ENCODE measurements at places on chromosomes 6 and 20.

DNA sequence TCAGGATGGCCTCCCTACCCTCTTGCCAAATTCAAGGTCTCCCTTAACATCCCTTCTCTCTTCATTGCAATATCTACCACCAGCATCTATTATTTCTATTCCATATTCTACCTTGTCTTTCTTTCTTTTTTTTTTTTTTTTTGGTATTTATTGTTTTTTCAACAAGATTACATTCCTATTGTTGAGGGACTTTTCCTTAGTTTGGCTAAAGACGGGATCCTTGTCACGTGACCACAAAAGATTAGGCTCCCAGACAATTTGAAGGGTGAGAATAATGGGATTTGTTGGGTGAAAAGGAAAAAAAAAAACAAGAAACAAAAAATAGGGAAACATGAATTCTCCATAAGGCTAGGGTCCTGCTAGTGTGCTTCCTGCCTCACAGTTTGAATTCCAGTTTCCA, 124.3 kb upstream of the MCHR2 start:
- DNase-seq = no peak

DNA sequence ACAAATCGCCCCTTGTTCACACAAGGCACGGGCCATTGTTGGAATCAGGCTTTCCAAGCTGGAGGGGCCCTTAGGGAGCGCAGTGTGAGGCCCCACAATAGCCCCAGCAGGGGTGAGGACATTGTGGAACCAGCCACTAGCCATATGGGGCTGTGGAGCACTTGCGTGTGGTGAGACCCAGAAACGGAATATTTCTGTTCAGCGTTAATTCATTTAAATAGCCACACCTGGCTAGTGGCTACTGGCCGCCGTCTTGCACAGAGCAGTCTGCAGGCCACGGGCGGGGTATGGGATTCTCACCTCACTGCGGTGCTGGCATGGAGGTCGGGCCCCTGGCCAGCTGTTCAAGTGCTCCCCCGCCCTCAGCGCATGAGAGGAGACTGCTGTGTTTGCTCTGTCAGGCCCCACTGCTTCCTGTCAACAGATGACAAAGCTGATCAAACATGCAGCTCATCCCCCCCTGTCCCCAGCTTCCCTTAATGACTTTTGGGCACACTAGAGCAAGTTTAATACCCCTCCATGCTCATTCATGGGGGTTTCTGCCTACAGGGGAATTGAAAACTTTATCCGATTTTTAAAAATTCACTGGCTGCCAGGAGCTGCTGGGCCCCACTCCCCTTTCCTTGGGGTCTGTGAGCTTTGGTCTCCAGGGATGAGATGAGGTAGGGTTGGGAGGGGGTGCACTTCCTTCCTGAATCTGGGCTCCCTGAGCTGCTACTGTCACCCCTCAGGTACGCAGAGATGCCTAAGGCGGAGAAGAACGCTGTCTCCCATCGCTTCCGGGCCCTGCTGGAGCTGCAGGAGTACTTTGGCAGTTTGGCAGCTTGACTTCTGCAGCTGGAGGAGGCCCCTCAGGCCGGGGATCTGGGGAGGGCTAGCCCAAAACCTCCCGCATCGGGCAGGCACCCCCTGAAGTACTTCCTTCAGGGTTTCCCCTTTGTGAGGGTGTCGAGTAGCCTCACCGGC, 13.6 kb downstream of the ITPA start:
- DNase-seq = no peak

GRCh38 chr6:122953766-122954165, 42.3 kb upstream of the CLVS2 start:
- no peak for DNase-seq

DNA sequence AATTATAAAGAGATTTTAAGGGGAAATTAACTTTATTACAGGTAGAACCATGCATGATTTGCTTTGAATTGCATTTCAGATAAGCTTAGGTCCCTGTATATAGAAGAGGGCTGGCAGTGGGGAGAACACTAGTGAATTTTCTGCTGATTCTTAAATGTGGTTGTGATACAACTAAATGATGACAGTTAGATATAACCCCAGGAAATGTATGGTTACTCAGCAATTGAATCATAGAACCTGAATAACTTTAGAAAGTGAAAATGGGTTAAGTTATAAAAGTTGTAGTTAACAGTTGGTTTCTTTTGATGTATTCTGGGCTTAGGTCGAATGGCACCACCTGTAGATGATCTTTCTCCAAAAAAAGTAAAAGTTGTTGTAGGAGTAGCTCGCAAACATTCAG, 70.1 kb downstream of the PHF3 start:
- no peak for DNase-seq

GRCh38 chr6:79038061-79038460, 40.0 kb downstream of the PHIP start:
- no peak for DNase-seq

DNA sequence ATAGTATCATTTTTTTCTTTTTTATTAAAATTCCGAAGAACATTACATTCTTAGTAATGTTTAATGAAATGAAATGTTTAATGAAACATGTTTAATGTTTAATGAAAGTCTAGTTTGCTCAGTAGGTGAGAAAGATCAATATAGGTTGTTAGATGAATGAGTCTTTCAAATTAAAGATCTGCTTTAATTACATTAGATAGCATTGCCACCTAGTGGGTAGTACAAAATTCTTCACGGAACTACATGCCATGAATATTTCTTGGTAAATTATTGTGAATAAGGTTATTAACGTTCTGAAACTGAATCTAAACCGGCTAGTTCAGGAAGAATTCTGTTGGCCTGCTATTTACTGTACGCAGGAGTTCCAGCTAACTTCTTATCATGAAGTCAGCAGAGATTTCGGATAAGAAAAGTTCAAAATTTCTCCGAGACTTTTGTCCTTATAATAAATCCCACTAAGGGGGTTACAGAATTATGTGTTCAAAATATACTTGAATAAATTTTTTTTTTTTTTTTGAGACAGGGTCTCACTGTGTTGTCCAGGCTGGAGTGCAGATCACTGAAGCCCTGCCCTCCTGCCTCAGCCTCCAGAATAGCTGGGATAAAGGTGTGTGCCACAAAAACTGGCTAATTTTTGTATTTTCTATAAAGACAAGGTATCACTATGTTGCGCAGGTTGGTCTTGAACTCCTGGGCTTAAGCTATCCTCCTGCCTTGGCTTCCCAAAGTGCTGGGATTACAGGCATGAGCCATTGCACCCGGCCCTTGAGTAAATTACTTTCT, 7.9 kb upstream of the GMNN start:
- no peak for DNase-seq

- no peak for DNase-seq
Observed at GRCh38 chr6:135176058-135176457, 5.0 kb upstream of the MYB start.

DNA sequence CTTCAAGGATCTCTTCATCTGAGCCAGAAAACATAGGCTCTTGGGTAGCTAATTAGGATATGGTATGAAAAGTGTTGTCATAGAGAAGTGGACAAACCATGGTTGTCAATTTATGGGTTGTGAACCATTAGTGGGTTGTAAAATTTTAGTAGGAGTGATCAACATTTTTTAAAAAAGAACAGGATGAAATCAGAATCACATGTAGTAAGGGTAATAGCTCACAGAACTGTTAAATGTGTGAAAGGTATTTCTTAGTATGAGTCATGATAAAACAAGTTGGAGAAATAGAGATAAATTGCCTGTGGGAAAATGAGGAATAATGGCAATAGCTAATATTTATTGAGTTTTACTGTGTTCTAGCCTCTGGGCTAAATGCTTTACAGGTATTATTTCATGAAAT, 113.4 kb downstream of the MAP3K4 start:
- no peak for DNase-seq

DNA sequence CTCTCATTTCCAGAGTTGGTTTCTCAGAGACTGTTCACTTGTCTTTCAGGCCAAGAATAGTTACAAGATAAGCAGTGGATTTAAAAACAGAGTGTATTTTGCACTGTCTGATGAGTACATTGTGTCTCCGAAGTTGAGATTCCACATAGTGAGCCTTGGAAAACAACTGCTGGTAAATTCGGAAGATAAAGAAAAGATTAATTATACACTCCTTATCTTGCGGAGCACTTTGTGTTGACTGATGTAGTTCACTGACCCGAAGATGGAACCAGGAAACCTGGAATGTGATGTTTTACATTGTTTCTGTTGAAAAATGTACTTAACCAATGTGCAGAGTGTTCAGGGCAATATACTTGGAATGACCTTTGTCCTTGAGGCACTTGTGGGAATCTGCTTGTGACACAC, 51.0 kb downstream of the ANKS1A start:
- DNase-seq = no peak

DNA sequence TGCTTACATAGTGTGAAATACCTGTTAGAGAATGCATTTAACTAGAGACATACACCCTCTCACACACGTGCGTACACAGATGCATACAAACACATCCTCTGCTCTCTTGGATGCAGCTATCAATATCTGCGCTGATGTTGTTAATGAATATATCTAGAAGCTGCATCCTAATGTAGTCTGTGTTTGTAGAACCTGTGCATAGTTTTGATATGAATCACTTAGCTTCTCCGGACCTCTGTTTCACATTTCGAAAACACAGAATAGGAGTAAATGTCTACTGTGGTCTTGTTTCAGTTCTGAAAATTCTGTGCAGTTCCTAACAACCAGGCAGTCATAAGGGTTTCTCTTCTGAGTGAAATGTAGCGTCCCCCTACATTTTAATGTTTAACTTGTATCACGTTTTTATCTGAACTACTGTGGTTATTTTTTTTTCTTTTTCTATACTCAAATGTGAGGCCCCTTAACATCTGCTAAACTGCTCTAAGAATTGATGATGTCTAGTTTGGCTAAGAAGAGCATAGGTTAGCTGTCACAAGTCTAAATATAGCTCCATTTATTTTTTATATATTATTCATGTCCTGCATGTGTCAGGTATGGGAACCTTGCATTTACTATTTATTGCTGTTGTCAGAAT, 254.5 kb downstream of the TMEM242 start:
- DNase-seq = no peak
